BE2C (cell line): ENCODE measurements at places on chromosomes 6 and 20.

GRCh38 chr6:14258695-14259593 is 141.4 kb downstream of the CD83 start:
- no peak for DNase-seq

- DNase-seq: no peak
Observed at GRCh38 chr6:16575655-16576054, 185.6 kb downstream of the ATXN1 start.

GRCh38 chr6:65202738-65203137 is 504.3 kb downstream of the EYS start:
- no peak for DNase-seq

GRCh38 chr6:82833481-82833880 is 232.2 kb downstream of the UBE3D start:
- DNase-seq: no peak

DNA sequence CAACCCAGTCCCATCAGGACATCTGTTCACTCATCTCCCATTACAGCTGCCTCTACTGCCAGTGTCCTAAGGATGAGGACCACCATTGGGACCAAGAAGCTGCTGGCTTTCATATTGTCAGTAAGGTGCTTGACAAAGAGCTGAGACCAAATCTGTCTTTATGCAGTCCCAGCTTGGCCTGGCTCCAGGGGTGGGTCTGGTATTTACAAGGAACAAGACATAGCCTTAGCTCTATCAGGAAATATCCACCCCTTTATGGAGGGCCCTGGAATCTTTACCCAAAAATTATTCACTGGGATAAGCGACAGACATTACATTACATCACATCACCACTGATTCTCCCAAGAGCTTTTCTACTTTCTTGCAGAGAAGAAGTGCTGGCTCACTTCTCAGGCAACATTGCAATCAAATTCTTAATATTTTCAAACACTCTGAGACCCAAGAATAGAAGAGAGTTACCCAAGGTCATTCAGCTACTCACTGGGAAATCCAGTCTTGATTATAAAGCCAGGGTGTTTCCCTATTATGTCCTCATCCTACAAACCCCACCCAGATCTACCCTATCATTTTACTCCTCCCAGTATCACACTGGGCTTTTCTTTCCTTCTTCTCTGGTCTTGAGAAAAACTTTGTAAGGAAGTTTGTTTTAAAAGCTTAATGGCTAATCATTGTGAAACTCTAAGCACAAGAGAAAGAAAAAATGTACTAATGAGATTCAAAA is 11.5 kb upstream of the PI3 start:
- DNase-seq: no peak

DNA sequence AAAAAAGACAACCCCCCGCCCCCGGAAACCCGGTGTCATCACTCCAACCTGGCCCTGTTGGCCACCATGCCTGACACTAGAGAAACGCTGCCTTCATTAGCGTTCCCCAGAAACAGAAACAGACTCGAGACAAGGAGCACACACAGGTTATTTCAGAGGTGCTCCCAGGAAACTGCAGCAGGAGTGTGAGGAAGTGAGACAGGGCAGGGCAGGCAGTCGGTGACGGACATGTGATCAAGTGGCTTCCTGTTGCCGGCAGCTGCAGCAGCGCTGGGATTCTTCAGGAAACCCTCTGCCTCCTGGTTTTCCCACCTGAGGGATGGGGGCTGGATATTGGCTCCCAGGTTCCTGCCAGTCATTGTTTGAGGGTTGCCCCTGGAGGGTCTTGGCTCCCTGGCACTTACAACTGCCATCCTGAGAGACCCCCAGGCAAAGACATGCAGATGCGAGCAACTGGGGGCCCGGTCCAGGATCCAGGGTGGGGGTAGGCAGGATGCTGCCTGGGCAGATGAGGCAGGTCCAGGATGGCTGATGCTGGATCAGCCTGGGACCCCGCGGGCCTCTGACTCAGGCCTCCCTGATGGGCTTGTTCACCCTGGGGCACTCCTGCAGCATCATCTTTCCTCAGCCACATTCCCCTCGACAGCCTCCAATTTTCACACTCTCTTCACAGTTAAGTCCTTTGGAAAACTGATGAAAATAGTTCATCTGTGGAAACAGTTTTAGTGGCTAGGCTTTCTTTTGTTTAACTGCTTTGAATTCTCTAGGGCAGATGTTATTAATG is 150.7 kb upstream of the SYNDIG1 start:
- no peak for DNase-seq

- no peak for DNase-seq
Observed at GRCh38 chr20:60535211-60535610, 577.0 kb downstream of the CDH26 start.

DNA sequence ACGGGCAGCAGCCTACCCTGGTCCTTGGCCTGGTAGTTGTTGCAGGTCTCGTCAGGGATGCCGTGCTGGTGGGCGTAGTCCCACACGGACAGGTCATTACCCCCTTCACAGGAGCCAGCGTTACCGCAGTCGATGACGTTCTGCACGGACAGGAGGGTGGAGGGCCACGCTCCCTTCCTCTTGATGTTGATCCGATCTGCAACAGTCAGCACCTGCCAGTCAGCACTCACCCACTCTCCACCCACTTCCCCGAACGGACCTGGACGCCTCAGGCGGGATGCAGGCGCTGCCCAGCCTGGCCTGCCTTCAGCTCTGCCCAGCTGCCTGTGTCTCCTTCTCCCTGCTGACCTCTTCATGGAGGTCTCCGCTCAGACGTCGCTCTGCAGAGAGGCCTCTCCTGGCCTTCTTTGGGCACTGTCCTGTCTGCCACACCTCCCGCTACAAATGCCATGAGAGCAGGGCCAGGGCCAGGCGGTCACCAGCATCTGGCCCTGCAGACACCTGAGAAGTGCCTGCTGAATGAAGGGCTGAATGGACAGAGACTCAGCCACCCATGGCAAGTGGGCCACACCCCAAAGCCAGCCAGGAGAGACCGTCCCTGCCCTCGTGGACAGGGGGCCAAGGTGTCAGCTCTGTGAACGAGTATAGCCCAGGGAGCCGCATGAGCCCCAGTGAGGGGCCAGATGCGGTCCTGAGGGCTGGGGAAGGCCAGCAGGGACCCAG is 5.4 kb downstream of the CTSZ start:
- no peak for DNase-seq
